CD4-positive, alpha-beta memory T cell (primary cell): ENCODE measurements at places on chromosomes 16 and 17.
A peak's percentile ranks its signal among the peaks of the same experiment; 100 is the strongest.

- DNase-seq: peak; percentile 39
Observed at GRCh38 chr17:4566785-4567184, 6.4 kb upstream of the GGT6 start.

- no peak for DNase-seq
Observed at GRCh38 chr17:80959330-80960036, 32.2 kb upstream of the CHMP6 start.

- DNase-seq: no peak
Observed at GRCh38 chr16:70433458-70434103, 5.3 kb downstream of the ST3GAL2 start.

GRCh38 chr17:50207315-50207714 lies 5.9 kb upstream of the COL1A1 start:
- DNase-seq: no peak

DNA sequence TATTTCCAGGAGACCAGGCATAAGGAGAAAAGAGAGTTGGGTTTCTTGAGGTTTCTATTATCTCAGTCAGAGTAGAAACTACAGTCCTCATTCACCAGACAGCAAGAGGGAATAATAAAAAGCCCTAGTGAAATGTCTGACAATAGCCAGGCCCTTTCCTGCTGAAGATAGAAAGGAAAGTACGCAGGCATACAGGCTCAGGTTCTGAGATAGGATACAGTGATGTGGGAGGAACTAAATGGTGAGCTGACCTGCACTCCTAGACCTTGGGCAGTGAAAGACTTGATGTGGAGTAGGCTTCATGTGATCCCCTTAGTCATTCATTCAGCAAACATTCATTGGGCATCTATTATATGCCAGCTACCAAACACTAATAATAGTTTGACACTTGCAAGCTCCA lies 14.9 kb downstream of the ZNF821 start:
- DNase-seq: no peak
